Stimulated activated CD8-positive, alpha-beta memory T cell treated with anti-CD3 and anti-CD28 coated beads, Interleukin-15, amount 100 ng/mL, for 24 hours (primary cell): ENCODE measurements at places on chromosomes 7 and 10.

- DNase-seq = no peak
Observed at GRCh38 chr7:132030086-132030568, 473.7 kb upstream of the PODXL start.

DNA sequence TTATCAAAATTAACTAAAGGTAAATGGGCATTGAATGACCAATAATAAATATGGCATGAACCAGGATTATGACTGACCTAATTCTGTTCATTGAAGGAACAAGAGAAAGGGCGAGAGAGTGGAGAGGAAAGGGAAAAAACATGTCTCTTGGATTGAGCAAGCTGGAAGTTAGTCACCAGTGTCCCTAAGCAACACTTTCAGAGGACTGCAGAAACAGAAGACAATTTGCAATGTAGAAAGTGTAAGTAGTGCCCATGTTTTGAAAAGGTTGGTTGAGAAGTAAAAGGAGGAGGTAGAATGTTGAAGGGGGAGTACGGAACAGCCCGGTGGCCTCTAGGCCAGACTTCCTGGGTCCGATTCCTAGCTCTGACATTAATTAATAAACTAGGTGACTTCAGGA lies 94.6 kb downstream of the FAS start:
- DNase-seq = no peak

GRCh38 chr7:2802504-2803341 lies 41.4 kb downstream of the GNA12 start:
- no peak for DNase-seq

DNA sequence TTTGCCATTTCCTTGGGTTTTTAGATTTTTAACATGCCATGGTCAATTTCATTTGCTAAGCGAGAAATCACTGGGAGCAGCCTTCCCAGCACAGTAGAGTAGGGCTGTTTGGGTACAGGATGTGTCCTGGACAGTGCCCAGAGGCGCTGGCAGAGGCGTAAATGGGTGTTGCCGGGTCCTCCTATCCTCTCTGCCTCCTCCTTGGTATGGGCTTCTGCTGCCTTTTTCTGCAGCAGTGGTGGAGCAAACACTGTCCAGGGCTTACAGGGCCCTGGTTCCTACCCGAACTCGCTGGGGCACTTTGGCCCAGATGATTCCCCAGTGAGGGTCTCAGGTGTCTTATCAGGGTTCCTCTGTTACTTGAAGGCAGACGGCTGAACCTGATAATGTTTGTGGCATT lies 298.3 kb downstream of the RPS24 start:
- DNase-seq = no peak
